ENCODE measurements at places on chromosomes 5 and 9.

GRCh38 chr5:169268019-169268418 is 32.9 kb downstream of the SLIT3 start:
- no peak for DNase-seq

GRCh38 chr9:76610011-76610352 is 151.0 kb downstream of the GCNT1 start:
- DNase-seq: no peak

GRCh38 chr5:61409568-61409967 is 77.5 kb downstream of the ZSWIM6 start:
- no peak for DNase-seq

- no peak for DNase-seq
These were observed 9.0 kb upstream of the FAT2 start for GRCh38 chr5:151600069-151600665.

- no peak for DNase-seq
These were observed 50.1 kb downstream of the HMCN2 start for GRCh38 chr9:130315446-130316226.
